ENCODE measurements at places on chromosomes 2 and 18.

GRCh38 chr2:222864296-222864695 lies 3.5 kb downstream of the ACSL3 start:
- no peak for DNase-seq

- no peak for DNase-seq
These were observed 35.0 kb downstream of the NEURL3 start for GRCh38 chr2:96470109-96470508.

GRCh38 chr2:73993778-73994177 lies 9.1 kb downstream of the TET3 start:
- DNase-seq, result no peak

GRCh38 chr2:166632616-166633015 lies 138.6 kb upstream of the SCN7A start:
- no peak for DNase-seq

- peak; percentile 26 for DNase-seq
These were observed 815 bp downstream of the GMCL1 start for GRCh38 chr2:69830045-69830905.

GRCh38 chr2:100905132-100905805 lies 85.3 kb downstream of the NPAS2 start:
- DNase-seq, result no peak

GRCh38 chr2:50345701-50346591 lies 686.0 kb downstream of the NRXN1 start:
- no peak for DNase-seq

GRCh38 chr18:65659312-65659711 lies 91.5 kb upstream of the CDH7 start:
- no peak for DNase-seq
